ENCODE measurements at places on chromosomes 3 and 15.

- peak; percentile 48 for DNase-seq
These were observed 3.6 kb upstream of the CLDN16 start for GRCh38 chr3:190384309-190384756.

DNA sequence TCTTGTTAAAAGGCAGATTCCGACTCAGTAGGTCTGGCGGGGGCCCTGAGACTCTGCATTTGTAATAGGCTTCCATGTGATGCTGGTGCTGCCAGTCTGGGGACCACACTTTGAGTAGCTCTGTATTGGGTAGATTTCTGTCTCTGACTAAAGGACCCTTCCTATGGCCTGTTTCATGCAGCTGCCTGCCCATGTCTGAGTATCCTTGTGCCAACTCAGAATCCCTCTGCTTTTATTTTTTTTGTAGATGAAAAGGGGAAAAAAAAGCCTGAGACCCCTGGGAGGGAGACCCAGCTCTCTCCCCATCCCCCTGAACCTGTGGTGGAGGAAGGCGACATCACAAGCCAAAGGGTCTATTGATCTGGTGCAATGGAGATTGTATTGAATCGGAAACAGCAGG lies 81.9 kb downstream of the EBLN2 start:
- DNase-seq: no peak

- peak; percentile 79 for DNase-seq
These were observed 16.0 kb downstream of the TNK2 start for GRCh38 chr3:195892105-195893043.

- DNase-seq: no peak
These were observed 806.9 kb downstream of the GRM7 start for GRCh38 chr3:7667774-7668173.

DNA sequence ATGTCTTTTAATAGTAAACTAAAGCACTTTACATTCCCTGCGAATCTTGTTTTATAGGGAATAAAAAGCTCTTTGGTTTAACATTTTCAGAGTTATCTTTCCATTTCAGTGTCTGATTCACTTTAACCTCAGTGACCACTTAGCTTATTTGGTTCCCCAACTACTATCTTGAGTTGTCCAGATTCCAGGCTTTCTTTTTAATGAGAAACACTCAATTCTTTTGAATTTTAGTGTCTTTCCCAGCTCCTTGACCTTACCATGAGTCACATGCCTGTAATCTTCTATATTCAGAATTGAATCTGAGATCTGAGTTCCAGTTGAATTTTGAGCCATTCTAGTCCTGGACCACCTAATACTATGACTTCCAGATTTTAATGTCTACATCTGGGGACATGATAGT lies 144.4 kb downstream of the KCNAB1 start:
- DNase-seq: no peak

DNA sequence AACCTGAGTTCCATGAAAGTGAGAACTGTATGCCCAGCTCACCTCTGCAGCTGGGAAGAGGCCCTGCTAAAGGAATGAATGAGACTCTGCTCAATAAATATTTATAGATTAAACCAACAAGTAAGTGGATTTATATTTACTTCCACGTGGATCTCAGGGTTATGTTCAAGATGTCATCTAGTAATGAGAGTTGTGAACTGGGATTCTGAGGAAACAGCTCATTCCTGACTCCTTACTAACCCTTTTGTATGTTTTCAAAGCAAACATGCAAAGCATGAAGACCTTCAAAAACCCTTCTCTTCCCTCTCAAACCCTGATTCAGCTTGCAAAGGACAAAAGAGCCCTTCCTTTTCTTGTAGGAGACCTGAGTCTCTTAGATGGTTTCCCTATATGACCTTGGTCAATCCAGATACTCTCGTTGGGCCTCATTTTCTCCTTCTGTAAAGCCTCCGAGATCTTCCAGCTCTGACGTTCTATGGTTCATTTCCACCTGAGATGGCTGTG lies 53.4 kb downstream of the LSM3 start:
- no peak for DNase-seq

DNA sequence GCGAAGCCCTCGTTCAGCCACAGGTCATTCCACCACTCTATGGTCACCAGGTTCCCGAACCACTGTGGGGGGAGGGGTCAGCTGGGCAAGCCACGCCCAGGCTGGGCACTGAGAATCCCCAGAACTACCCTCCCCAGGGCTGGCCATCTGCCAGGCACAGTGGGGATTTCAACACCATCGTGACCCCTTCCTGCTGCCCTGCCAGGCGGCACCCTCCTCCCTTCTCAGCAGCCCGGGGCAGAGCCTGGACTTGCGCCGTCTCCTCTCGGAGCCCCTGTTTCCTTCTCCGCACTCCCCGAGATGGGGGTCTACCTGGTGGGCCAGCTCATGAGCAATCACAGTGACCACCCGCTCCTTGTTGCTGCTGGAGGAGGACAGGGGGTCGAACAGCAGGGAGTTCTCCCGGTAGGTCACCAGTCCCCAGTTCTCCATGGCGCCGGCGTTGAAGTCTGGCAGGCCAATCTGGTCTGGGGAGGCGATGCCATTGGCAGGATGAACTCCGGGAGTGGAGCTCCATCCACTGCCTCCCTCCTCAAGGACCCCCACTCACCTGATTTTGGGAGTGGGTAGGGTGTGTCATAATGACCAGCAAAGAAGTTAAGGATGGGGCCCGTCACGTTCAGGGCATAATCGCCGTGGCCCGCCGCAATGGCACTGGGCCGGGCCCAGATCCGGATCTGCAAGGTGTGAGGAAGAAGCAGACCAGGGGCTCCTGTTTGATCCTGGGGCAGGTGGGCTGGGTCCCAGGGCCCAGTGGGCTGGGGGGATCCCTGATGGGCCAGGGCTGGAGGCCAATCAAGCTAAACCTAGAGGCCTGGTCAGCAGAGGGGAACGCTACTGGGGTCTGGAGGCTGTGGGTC lies 10.5 kb downstream of the ANPEP start:
- no peak for DNase-seq

DNA sequence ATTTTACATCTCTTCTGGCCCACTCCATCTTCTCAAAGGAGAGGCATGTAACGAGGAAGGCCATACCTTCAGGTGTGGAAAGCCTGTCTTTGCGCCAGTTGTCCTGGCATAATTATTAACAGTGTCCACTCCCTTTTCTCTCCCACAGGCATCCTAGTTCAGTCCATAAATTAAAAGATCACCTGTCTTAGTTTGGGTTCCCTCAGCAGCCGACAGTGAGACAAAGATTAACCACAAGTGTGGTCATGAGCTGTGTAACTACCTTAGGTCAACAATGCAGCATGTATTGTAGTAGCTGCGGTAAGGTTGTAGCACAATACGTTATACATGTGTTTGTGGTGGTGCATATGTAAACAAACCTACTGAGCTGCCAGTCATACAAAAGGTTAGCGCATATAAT lies 103.3 kb upstream of the GALNT15 start:
- DNase-seq: no peak

- no peak for DNase-seq
These were observed 1001.6 kb downstream of the ROBO2 start for GRCh38 chr3:78041486-78041885.

DNA sequence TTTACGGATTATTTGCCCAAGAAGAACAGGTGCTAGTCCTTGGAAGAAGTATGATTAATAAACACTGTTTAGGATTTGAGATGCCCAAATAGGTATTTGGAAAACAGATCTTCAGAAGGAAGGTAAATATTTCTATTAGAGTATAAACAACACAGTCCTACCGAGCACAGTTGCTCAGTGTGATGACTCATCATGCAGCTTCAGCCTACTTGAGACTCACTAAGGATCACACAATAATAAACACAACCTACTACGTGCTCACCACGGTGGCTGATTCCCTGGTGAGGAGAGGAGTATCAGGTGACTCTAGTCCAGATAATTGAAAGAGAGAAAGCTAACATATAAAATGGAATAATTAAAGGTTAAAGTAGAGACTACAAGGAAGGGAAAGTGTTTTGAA lies 72.0 kb downstream of the PDZRN3 start:
- DNase-seq: no peak

GRCh38 chr3:138694287-138695007 lies 85.9 kb downstream of the FAIM start:
- no peak for DNase-seq

DNA sequence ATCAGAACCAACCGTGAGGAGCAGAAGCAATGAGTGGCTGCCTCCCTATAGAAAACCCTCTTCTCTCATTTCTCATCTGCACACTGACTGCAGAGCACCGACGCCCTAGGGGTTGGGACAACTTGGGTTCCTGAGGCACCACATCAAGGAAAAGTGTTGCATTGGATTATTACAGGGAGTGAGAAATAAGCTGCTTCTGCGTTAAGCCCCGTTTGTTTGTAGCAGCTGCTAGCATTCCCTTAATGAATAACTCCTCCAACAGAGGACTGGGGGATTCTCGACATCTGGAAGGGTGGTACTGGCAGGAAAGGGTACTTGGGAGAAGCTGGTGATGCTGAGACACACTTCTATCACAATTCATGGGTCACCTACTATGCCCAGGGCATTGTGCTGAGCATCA lies 25.3 kb upstream of the AGBL1 start:
- DNase-seq: no peak

GRCh38 chr15:38972831-38973230 lies 408.2 kb upstream of the RASGRP1 start:
- DNase-seq: no peak

DNA sequence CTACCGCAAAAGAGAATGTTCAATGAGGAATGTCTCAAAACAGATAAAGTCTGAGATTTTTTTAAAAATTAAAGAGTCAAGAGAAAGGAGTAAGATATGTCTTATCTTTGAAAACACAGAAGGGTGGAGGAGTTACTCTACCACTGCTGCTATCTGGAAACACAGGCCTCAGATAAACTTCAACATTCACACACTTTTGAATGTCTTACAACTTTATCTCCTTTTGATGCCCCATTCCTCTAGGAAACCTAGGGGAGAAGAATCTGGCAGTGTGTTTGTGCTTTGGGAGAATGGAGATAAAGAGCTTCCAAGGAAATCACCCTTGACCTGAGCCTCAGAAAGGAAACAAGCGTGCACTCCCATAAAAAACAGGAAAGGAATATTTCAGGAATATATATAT lies 468.2 kb downstream of the PLOD2 start:
- DNase-seq: no peak

DNA sequence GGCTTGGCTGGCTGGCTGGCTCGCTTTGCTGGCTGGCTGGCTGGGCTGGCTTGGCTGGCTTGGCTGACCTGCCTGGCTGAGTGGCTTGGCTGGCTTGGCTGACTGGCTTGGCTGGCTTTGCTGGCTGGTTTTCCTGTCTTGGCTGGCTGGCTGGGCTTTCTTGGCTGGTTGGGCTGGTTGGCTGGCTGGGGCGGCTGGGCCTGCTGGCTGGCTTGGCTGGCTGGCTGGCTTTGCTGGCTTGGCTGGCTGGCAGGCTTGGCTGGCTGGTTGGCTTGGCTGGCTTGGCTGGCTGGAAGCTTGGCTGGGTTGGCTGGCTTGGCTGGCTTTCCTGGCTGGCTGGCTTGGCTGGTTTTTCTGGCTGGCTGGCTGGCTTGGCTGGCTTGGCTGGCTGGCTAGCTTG lies 435.6 kb downstream of the GOLGA6L6 start:
- DNase-seq: peak; percentile 87

- DNase-seq: no peak
These were observed 105.5 kb downstream of the SENP2 start for GRCh38 chr3:185691622-185692021.

DNA sequence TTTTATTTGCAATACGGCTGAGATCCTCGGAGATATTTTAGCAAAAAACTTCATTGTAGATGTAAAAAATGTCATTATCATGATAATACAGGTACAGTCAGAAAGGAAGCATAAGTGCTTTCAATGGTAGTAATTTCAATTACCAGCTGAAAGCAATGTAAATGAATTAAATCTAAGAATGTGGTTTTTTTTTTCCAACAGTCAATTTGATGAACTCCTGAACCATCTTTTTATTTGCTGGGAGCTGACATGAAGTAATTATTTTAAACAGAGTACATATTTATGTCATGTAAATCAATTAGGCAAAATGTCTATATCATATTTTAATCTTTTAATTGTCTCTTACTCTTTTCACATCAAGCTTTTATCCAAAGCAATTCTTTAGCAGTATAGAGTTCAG lies 70.6 kb downstream of the MORC1 start:
- no peak for DNase-seq

DNA sequence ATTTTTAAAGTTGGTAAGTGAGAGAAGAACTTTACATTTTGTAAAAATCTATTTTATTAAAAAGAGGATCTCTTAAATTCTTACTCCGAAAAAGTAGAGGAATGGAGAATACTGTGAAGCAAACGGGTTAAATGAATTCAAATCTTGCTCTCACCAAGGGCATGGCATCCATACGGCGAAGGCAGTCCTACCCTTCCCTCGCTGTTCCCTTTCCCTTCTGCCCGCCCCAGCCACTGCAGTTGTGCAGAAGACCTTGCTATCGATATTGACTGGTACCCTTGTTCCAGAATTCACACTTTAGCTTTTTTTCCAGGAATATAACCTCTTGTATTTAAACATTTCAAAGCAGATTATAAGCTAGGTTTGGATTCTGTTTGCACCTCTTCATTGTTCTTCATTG lies 239.5 kb downstream of the ZPLD1 start:
- DNase-seq: no peak

DNA sequence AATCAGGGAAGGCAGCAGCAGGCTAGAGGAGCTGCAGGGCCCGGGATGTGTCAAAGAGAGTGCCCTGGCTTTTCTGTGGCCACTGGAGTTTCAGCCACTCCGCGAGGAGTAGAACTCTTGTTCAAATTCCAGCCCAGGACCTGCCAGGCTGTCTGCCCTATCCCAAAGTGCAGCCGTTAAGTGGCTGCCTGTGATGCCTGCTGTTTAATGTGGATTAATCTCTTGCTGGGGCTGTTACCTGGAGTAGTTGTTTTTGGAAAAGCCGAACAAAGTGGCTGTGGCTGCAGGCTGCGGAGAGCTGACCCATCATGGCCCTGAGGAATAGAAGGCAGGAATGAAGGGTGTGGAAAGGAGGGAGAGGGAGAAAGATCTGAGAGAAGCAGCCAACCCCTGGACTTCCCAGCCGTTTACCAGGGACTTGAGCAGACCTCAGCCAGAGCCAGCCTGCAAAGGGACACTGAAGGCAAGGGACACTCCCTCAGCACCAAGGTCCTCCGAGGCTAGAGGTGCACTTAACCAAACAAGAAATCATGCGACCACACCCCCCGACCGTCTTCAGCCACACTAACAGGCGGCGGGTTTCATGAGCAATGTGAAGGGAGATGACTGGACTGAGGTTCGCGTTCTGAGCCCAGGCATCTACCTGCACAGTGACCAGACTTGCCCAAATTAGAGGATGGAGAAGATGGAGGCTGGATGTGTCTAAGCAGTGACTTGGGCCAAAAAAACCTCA lies 4.7 kb downstream of the CDAN1 start:
- no peak for DNase-seq

DNA sequence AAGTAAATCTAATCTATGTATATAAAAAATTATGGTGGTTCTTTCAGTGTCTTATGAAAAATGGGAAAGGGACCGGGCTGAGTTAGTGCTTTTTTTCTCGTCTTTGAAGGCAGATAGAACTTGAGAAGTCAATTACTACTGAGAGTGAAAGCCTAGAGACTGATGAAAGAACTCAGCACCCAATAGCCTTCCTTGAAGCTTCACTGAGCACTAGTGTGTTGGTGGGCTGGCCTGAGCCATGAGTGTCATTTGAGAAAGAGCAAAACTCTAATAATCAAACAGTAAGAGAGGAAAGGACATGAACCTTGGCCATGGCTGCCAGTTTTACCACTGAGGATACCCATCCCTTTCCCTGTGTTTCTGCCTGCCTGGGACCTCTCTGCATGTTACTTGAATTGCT lies 428.3 kb upstream of the RASGRP1 start:
- no peak for DNase-seq

- no peak for DNase-seq
These were observed 39.5 kb upstream of the FMN1 start for GRCh38 chr15:33234020-33234461.

Measured in left lung (tissue), 14 donors.